Keratinocyte (primary cell): ENCODE measurements at places on chromosomes 1 and 21. TPM values are rescaled to one million over a fixed set of nuclear protein-coding genes. Genes with fewer than 3 reads are reported as not detected.

DNA sequence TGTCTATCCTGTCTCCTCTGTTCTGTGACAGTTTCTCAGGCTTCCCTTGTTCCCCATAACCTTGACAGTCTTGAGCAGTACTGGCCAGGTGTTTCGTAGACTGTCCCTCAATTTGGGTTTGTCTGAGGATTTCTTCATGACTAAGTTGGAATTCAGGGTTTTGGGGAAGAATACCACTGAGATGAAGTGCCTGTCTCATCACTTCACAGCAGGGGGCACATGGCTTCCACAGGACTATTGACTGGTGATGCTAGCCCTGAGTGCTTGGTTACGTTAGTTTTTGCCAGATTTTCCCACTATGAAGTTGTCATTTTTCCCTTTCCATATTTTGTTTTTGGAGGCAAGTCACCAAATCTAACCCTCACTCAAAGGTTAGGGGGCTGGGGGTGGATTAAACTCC is 45.7 kb downstream of the CDCP2 start:
- DNase-seq: no peak

- DNase-seq: peak; percentile 68
These were observed 9.5 kb upstream of the TNFRSF14 start for GRCh38 chr1:2546515-2547209.

GRCh38 chr21:15820327-15820726 is 90.5 kb downstream of the USP25 start:
- DNase-seq: no peak

- DNase-seq: no peak
These were observed 57.8 kb upstream of the ID3 start for GRCh38 chr1:23617084-23617521.

- peak; percentile 55 for DNase-seq
These were observed 79.2 kb downstream of the MAN1C1 start for GRCh38 chr1:25695771-25696311.

- DNase-seq: no peak
These were observed 105.8 kb upstream of the RALGPS2 start for GRCh38 chr1:178619042-178619927.

DNA sequence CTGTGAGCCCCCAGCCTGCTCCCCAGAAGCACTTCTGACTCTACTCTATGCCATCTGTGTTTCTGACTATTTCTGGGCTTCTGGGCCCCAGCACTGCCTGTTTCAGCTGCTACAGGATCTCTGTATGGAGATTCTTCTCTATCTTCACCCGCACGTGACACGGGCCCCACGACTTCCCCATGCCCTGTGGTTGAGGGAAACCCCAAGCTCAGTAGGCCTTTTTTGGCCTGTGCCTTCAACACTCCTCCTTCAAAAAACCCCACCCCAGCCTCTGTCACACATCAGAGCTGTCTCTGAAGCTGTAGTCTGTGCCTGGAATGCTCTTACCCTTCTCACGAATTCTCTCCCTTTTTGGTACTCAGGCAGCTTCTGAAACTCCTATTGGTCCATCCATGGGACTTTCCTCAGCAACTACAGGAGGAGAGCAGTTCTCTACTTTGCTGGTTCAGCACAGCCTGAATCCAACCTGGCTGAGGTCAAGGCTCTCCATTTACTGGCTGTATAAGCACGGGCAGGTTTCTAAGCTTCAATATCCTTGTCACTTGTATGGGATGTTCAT is 2.0 kb upstream of the NID1 start:
- DNase-seq: no peak

DNA sequence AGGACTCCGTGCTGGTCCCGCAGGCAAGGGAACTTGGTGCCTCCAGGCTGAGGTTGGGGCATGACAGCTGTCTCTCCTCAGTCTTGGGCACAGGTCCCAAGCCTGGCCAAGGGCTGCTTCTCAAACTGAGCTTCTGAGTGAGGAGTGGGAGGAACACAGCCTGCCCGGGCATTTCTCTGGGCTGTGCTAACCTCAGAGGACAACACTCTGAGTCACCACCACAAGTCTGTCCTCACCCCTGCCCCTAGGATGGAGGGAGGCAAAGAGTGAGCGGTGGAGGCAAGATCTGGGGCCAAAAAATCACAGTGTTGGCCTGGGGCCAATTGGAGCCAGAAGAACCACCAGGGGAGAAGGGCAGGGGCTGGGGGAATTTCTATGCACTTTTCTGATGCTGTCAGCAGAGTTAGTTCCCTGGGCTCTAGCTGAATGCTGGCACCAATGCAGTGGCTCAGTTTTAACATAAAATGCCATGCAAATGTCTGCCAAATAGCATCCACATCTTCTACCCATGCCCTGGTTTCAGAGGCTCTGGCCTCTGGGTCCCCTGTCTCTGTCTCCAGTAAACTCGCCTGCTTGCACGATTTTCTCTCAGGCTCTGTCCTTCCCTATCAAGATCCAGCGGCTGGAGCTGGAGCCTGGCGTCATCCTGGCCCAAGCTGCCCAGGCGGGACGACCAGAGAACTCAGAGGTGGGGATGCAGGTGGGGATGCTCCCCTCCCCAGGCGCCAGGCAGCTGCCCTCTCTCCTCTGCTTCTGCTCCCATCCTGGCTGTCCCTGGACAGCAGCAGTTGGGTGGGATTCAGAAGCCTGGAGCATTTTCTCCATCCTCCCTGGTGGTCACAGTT is 11.0 kb upstream of the CDK18 start:
- DNase-seq: no peak

- no peak for DNase-seq
These were observed 265.9 kb upstream of the C1orf105 start for GRCh38 chr1:172154551-172154950.

DNA sequence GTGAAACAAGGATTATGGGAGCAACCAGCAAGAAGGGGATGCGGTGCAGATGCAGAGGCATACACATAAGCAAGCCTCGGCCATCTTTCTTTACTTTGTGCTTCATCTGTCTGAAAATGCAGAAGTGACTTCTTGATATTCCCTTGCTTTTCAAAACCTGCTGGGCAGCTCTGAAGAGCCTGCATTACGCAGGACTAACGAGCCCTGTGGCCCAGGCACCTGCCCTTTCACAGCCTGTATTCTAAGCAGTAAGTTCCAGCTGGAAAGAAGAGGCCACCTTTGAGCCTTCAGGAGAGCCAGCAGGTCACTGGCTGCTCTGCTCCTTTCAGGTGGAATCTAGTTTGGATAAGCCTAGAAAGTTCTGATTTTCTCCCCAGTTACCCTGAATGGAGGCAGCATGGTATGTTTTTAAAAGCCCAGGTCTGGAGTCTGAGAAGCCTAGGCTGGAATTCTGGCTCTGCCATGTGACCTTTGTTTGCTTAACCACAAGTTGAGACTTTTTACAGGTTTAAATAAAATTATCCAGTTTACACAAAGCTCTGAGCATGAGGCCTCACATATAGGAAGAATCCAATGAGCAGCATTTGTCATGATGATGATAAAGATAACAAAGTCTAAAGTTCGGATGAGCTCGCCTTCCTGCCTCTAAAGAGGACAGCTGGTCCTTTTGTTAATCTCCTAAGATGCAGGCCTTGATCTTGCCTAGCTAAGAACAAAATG is 122.9 kb downstream of the UBR4 start:
- no peak for DNase-seq

Gene TSPAN2
- 0.26 to 1.1 TPM (median 0.37 TPM) in 3 replicates for polyA plus RNA-seq

Gene COL8A2
- polyA plus RNA-seq: 0.09 to 0.28 TPM (median 0.23 TPM) in 3 replicates

Gene BCAS2
- polyA plus RNA-seq: 28.4 to 60.8 TPM (median 31.8 TPM) in 3 replicates
